Activated CD8-positive, alpha-beta memory T cell treated with anti-CD3 and anti-CD28 coated beads, Interleukin-2, amount 50 U/mL, for 48 hours (primary cell): ENCODE measurements at places on chromosomes 6 and 20.

DNA sequence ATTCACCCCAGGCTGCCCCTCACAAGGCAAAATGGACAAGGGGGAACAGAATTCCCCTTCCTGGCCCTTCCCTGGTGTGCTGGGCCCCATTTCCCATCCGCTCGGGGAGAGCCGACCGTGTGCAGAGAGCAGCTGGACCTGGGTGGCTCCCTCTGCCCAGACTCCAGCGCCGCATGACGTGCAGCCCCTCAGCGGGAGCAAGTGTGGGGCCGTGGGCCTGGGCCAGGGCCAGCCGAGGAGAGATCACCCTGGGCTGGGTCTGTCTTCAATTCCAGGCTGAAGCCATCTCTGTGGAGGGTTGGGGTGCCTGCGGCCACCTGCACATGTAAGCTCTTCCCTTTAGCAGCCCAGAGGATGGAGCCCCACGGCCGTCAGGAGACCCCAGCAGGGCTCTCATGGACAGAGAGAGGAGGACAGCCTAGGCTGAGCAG, 241.8 kb downstream of the TTLL2 start:
- no peak for DNase-seq

GRCh38 chr6:493840-494239, 102.3 kb downstream of the IRF4 start:
- no peak for DNase-seq

GRCh38 chr20:56409521-56409920, 2.5 kb upstream of the CASS4 start:
- DNase-seq: no peak

- DNase-seq: no peak
These were observed 14.2 kb upstream of the ZNFX1 start for GRCh38 chr20:49292010-49292409.

- no peak for DNase-seq
These were observed 6.6 kb upstream of the APCDD1L start for GRCh38 chr20:58521763-58522162.

GRCh38 chr6:127164565-127164964, 46.1 kb downstream of the RSPO3 start:
- DNase-seq: no peak
